ENCODE measurements at places on chromosomes 2 and 18.

- no peak for DNase-seq
Measured at GRCh38 chr2:197908990-197909776, 104.8 kb downstream of the PLCL1 start.

DNA sequence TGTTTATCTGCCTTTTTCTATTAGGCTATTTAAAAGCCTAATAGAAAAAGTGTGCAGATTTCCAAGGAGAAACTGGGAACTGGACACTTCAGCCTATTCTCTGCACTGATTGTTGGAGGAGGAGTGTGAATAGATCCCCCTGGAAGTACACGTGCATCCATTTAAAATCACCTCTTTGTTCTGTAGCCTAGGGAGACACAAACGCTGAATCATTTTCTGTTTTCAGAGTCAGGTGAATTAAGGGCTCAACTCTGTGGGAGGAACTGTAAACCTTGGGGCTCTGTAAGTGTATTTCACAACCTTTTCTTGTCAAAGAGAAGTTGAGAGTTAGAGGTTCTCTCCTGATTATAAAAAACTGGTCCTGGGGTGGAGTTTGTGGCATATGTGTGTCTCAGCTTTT is 159.7 kb downstream of the SPAG16 start:
- DNase-seq, result no peak

DNA sequence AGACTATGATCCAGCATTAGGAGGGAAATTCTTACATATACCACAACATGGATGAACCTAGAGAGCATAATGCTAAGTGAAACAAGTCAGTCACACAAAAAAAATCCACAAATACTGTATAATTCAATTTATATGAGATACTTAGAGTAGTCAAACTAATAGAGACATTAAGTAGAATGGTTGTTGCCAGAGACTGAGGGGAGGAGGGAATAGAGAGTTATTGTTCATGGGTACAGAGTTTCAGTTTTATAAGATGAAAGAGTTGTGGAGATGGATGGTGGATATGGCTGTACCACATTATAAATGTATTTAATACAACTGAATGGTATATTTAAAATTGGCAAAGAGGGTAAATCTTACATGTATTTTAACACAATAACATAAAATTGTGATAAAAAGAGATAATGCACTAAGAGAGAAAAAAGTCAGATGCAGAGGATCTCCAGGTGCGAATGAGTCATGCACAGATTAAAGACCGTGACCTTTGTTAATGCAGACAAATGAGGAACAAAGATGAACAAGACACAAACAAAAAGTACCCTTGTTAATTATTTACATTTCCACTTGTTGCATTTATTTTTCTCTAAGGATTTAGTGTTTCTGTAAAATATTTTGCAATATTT is 541.7 kb upstream of the MEX3C start:
- no peak for DNase-seq

DNA sequence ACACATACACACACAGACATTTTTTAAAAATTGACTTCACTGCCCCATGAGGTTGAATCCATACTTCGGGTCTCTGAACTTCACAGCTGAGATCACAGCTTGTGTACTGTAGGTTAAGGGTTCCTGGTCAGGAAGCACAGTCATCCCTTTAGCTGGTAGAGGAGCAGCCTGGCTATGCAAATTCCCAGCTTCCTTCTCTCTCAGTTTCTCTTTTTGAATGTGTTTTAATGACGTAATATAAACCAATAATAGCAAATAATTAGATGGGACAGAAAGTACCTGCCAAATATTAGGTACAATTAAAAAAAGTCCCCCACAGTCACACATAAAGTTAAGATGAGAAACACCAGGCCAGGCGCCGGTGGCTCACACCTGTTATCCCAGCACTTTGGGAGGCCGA is 178.7 kb downstream of the ZNF385B start:
- no peak for DNase-seq

GRCh38 chr2:104847586-104848160 is 6.2 kb upstream of the POU3F3 start:
- DNase-seq, result no peak

DNA sequence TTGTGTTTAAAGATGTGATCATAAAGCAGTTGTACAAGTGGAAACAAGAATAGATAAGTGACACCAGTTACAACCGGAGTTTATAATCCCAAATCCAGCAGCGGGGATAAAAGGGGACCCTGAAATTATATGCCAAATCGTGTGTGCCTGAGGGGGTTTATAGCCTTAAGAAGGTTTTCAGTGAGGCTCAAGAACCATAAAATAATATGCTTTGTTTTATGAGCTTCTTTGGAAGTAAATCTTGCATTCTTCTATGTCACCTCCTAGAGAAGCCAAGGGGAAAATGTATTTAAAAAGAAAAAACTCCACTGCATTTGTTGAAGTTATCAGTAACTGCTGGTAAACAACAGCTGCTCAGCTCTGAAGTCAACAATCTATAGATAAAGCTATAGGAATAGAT is 25.8 kb upstream of the MAP3K20 start:
- DNase-seq, result no peak

GRCh38 chr2:129274918-129275317 is 704.5 kb upstream of the RAB6C start:
- DNase-seq, result no peak

DNA sequence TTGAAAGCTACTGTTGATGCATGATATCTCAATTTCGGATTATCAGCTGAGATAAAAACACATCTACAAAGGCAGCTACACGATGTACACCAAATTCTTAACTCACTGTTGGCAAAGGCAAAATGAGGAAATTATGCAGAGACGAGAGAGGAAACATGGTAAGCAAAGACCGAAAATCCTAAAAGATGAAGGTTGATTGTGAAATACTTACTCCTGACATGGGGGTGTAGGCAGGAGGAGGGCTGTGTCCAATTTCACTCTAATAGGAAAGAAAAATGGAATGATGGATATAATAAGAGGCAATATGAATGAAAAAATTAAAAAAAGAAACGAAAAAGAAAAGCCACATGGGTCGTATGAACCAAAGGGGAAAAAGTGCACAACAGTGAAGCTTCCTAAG is 831.3 kb downstream of the CPS1 start:
- DNase-seq, result no peak

GRCh38 chr2:65291216-65292105 is 63.8 kb downstream of the ACTR2 start:
- no peak for DNase-seq

DNA sequence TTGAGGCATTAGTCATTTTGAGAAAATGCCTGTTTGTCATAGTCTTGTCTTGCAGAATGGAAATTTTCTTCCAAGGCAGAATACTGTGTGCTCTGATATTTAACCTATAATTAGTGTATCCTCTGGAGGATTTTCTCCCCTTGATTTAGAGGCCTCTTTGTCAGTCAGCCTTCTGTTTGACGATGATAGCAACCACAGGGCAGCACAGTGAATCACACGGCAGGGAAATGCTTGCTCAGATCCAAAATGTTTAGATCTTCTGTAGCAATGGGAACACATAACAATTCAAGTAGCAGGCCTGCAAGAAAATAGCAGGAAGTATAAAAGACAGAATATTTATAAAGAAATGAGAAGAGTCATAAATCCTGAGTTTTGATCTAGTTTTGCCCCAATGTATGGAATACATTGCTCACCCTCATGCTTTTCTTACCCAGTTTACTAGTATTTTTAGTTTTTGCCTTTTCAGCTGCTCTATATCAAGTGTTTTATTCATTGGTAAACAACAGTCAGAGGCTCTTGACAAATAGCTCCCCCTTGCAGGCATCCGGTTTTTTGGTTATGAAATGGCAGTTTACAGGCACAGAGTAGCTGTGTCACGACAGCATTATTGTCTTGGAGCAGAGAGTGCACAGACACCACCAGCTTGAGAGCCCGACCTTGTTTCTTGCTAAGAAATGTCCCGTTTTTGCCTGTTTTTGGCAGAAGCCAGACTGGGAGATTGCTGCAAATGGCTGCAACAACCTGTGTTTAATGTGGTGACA is 185.1 kb downstream of the MYO3B start:
- DNase-seq, result no peak

DNA sequence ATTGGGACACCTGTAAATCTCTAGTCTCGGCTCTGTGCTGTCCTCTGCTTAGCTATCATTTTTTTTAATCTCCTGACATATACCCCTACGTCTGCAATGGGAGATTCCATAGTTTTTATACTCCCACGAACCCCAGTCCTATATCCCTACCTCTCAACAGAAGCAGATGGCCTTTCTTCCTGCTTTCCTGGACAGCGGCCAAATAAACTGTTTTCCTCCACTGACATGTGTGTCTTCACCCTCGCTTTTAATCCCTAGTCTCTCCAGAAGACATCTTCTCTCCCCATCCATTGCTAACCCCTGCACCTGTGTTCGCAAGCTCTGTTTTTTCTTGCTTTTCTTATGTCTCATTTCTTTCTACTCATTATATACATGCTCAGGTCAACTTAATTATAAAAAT is 395.4 kb downstream of the EPHA4 start:
- DNase-seq, result no peak

- no peak for DNase-seq
Measured at GRCh38 chr18:65133610-65134009, 617.2 kb upstream of the CDH7 start.

DNA sequence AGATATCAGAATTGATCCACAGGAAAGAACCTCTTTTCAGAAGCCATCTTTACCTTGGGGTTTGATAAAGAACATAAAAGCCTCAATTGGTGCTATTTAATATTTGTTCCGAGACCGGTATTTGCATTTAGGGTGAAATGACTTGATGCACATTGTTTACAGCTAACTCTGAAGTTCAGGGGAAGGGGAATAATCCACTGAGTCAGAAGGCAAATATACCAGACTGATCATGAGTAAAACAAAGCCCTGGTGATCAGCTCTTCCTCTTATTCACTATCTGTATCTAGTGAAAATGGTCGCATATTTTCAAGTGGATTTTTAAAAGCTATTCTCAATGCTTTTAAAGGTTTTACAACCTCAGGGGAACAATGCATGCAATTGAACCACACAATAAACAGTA is 53.0 kb upstream of the ATP8B1 start:
- no peak for DNase-seq

- no peak for DNase-seq
Measured at GRCh38 chr18:28771849-28772248, 594.9 kb upstream of the CDH2 start.

GRCh38 chr2:72386288-72386687 is 238.6 kb upstream of the CYP26B1 start:
- no peak for DNase-seq

DNA sequence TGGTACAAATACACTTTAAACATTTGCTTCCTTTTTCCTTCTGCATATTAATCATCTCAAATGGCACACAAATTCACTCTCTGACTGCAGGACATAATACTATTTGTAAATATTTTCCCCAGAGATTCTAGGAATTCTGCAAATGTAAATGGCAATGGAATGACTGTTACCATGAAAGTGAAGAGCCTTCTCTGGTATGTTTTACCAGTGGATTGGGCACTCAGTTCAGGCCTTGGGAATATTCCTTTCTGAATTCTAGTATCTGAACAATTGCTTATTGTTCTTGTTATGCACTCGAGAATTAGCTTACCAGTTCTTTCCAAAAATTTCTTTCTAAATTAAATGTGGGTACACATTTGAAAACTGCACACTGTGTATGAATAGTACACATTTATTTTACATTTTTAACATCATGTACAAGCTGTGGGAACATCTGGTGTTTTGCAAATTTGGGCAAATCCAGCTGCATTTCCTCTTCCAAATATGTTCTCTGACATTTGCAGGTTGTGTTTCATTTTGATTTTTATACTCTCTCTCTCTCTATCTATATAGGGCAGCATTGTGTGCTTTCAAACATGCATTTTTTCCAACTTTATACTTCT is 289.1 kb downstream of the NBAS start:
- no peak for DNase-seq

DNA sequence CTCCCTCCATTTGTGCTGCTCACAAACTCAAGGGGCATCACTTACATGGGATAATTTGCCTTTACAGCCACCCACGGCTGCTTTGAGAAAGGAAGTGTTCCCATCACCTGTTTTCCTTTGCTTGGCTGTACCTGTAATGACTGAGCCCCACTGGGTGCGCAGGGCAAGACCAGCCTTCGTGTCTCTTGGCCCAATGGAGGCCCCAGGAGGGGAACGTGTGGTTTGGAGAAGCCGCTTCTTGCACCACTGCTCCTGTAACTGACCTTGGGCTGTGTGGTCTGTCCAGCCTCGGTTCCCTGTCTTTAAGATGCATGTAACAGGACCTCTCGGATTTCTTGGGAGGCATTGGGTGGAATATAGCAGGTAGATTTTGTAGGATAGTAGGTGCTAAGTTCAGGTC is 41.1 kb downstream of the LDLRAD4 start:
- DNase-seq, result no peak

GRCh38 chr2:96535331-96535730 is 1.2 kb upstream of the ARID5A start:
- DNase-seq, result no peak

DNA sequence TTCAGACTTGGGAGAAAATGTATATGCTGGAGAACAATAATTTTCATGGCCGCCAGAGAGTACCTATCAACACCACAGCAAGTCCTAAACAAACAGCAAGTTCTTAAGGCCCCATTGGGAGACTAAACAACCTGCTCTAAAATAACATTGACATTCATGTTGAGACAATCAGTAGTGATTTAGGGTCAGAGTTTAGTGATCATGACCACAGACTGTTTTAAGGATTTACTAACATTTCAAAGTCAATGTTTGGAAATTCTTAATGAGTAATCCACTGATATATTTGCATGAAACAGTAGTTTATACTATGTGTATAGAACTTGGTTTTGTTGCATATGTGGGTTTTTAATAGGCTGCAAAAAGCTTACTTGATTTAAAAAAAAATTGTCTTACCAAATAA is 34.7 kb downstream of the RASGRP3 start:
- DNase-seq, result no peak

DNA sequence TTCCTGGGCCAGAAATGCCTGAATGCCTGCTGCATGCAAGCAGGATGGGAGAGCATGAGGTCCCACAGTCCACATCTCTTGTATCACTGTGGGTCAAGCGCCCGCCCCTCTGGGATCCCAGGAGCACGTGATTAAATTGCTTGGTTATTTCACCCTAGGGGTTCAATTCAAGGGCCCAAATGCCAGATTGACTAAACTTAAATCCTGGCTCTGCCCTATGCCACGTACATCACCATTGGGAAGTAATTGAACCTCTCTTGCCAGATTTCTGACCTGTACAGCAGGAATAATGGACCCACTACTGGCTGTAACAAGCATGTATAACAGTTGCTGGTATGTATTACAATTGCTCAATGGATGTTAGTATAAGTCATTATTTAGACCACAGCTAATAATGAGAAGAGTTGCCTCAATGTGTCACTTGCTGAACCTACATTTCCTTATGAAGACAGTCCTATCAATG is 19.9 kb downstream of the FHL2 start:
- DNase-seq, result no peak

GRCh38 chr2:216546641-216547403 is 48.2 kb downstream of the RPL37A start:
- DNase-seq, result no peak

- DNase-seq, result no peak
Measured at GRCh38 chr2:240499309-240500301, 58.2 kb downstream of the ANKMY1 start.
